Daoy (cell line): ENCODE measurements at places on chromosomes 5 and 9. TPM values are rescaled to one million over a fixed set of nuclear protein-coding genes. Genes with fewer than 3 reads are reported as not detected.

Gene ZNF367
- total RNA-seq = 23.8 and 28.8 TPM in 2 replicates

Gene PCDHB1
- total RNA-seq = 0.06 TPM in 1 of 2 replicates, not detected in the other

Gene FAM78A
- total RNA-seq = 0.51 and 0.71 TPM in 2 replicates

Gene NDUFB6
- total RNA-seq = 185 and 206 TPM in 2 replicates

Gene SH3TC2
- total RNA-seq = 0.30 and 0.91 TPM in 2 replicates

Gene PCDHA9
- 0.11 and 0.51 TPM in 2 replicates for total RNA-seq

Gene ZNF300
- total RNA-seq = 8.7 and 9.4 TPM in 2 replicates
